GDM1 (cell line): ENCODE measurements at places on chromosomes 2 and 18.
A peak's percentile ranks its signal among the peaks of the same experiment; 100 is the strongest.

DNA sequence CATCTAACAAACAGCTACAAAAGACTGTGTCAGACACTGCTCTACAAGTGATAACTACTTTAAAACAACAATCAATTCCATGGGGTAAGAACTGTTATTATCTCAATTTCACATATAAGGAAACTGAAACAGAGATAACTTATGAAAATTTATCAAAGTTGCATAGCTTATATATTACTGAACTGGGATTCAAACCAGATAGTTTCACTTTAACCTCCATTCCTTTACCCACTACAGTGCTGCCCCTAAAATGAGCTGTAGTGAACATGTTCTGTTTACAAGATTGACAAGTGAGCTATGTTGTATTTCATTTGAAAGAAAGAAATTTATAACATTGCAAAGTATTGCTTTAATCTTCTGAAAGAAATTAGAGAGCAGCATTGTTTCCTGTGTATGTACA, 14.1 kb upstream of the GCG start:
- DNase-seq = no peak

DNA sequence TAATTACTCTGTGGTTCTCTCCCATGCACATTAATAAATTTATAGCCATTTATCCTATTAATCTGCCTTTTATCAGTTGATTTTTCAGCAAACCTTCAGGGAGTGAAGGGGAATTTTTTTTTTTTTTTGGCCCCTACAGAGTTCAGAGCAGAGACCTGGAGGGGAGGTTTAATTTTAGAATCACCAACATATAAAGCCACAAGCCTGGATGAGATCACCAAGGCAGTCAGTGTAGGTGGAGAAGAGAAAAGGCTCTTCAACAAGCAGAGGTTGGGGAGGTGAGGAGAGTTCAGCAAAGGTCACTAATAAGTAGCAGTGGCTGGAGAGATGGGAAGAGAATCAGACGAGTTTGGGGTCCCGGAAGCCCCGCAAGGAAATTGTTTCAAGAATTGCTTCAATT, 48.4 kb upstream of the SPTBN1 start:
- no peak for DNase-seq

GRCh38 chr2:111072220-111072871, 48.4 kb upstream of the BCL2L11 start:
- no peak for DNase-seq

- DNase-seq = no peak
These were observed 73.2 kb downstream of the ZNF532 start for GRCh38 chr18:58937887-58938267.

DNA sequence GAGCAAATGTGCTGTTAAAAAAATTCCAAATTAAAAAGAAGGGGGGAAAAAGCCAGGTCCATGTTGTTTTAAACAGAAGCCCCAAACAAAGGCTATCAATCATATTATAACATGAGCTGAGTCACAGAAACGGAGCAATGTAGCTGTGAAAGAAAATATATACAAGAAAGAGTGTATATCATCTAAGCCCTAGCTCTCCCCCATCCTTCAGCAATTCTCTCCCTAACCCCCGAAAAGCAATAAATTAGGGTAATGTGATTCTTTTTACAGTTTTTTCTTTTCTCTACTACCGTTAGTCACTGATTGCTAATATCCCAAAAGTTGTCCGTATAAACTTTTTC, 25.3 kb downstream of the FEZ2 start:
- no peak for DNase-seq

DNA sequence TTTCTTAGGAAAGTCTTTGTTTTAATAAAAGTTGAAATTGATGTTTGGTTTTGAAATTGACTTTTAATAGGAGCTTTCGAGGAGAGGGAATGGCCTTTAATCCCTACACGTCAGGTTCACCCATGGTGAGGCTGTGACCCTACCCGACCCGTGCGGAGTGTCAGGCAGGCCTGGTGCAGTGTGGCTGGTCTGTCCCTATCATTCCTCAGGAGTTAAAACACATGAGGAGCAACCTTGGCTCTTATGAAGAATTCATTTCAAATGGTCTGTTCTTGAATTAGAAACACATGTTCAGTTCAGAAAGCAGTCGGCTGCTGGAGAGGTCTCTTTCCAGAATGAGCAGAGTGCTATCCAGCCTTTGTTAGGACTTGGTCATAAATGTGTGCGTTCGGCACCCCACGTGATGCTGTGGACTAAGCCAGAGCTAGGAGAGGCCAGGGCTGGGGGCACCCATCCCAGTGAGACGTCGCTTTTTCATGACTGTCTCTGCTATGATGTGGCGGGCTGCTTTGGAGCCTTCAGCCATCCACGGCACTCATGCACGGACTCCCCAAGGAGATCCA, 54.7 kb downstream of the EMILIN2 start:
- no peak for DNase-seq

GRCh38 chr2:134657650-134658250, 61.0 kb downstream of the TMEM163 start:
- no peak for DNase-seq

DNA sequence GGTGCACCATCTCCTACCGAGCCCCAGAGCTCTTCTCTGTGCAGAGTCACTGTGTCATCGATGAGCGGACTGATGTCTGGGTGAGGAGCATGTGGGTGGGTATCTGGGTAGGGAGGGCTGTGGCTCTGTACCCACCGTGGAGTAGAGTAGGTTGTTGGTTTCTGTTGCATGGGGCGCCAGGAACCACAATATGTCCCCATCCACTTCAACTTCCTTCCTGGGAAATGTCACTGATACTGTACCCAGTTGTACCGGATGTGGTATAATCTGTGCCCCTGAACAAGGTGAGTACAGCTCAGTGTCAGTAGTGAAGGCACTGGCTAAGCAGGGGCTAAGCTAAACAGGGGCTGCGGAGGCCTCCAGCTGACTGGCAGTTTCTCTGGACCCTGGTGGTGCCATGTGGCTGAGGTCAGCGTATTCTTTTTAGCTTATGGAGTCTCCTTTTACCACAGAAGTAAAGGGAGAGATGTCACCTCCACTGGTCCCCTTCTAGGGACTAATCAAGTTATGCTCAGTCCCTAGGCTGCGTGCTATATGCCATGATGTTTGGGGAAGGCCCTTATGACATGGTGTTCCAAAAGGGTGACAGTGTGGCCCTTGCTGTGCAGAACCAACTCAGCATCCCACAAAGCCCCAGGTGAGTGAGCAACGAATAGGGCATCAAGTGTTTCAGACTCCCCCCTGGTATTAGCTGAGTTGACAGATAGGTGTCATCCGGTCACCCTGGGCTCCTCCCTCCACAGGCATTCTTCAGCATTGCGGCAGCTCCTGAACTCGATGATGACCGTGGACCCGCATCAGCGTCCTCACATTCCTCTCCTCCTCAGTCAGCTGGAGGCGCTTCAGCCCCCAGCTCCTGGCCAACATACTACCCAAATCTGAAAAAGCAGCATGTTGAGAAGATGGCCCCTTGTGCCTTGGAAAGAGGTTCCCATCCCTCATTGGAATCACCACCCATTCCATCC, 2.7 kb downstream of the STK16 start:
- no peak for DNase-seq

- no peak for DNase-seq
These were observed 17.0 kb downstream of the SNED1 start for GRCh38 chr2:241015439-241015838.

DNA sequence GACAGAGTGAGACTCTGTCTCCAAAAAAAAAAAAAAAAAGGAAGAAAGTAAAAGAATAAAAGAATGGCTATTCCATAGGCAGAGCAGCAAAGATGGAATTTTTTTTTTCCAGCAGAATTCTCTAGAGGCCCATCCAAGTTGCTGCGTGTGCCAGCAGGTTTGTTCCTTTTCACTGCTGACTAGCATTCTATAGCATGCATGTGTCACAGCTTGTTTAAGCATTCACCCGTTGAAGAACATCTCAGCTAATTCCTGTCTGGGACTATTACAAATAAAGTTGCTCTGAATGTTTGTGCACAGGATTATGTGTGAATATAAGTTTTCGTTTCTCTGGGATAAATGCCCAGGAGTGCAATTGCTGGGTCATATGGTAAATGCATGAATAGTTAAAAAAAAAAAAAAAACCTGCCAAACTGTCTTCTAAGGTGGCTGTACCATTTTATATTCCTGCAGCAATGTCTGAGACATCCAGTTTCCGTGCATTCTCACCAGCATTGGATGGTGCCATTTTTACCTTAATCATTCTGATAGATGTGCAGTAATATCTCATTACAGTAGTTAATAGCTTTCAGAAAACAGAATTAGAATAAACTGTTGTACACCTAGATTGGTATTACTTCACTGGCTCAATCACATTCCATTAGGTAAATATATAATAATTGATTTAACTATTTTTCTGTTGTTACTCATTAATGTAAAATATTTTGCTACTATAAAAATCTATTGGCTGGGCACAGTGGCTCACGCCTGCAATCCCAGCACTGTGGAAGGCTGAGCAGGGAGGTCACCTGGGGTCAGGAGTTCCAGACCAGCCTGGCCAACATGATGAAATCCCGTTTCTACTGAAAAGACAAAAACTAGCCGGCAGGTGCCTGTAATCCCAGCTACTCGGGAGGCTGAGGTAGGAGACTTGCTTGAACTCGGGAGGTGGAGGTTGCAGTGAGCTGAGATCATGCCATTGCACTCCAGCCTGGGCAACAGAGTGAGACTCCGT, 47.5 kb upstream of the ASAP2 start:
- DNase-seq = no peak

- peak; percentile 13 for DNase-seq
These were observed 289.2 kb downstream of the TNS1 start for GRCh38 chr2:217713395-217714286.

GRCh38 chr2:9145752-9146430, 60.7 kb upstream of the ASAP2 start:
- no peak for DNase-seq

DNA sequence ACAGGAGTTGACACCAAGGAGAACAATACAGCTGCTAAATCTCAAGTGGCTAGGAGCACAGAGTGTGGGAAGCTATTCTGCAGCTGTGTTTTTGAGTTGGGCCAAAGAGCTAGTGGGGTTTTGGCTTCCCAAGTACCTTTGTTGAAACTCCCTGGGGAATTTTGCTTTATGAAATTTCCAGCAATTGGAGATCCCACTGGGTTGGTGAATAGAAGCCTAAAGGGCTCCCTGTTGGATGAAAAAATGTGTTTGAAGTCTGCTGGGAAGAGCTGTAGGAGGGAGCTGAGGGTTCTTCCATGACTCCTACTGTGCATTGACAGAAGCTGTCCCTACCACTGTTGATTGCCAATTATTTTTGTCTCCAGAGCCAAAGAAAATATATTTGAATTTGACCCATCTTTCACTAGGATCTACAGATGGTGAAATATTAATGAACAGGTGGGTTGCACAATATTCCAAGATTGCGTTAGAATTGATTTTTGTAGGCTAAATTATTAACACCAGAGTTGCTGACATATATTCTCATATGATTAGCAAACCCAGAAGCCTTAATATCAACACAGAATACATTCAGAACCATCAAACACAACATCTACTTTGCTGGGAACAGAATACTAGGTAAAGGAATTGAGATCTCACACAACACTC, 95.4 kb upstream of the CYP1B1 start:
- no peak for DNase-seq

DNA sequence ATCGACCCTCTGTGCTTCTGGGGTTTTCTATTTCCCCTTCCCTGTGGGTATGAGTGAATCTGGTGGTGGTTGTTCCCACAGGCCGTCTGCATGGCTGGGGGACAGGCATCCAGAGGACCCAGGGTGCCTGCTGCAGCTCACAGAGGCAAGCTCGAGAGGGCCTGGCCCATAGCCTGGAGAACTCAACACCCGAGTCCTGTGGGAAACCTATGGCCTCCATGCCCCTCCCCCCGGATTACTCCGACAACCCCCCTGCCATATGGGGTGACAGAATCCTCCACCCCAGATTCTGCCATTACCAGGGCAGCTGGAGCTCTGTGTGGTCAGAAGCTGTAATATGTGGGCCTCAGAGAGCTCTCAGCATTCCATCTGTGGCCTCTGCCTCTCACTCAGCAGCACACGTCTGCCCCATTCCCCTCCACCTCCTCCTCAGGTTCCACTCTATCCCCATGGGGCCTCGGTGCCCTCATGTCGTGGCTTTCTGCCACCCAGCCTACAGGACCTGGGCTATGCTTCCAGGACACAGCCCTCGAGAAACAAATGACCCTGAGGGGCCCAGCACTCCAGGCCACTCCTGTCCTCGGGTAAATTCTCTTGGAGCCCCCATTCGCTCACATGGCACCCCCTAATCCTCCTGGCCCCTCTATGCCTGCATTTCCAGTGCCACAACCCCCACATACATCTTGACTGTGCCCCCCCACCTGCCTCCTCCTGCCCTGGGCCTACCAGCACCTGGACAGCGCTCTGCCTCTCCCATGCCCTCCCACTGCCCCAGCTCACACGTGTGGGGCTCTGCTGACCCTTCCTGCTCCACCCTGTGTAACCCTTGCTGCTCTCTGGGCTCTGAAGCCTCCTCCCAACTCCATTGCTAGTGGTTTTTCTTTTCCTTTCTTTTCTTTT, 3.6 kb downstream of the MZT2A start:
- DNase-seq = no peak

- DNase-seq = no peak
These were observed 132.8 kb downstream of the UPP2 start for GRCh38 chr2:158234497-158234896.

DNA sequence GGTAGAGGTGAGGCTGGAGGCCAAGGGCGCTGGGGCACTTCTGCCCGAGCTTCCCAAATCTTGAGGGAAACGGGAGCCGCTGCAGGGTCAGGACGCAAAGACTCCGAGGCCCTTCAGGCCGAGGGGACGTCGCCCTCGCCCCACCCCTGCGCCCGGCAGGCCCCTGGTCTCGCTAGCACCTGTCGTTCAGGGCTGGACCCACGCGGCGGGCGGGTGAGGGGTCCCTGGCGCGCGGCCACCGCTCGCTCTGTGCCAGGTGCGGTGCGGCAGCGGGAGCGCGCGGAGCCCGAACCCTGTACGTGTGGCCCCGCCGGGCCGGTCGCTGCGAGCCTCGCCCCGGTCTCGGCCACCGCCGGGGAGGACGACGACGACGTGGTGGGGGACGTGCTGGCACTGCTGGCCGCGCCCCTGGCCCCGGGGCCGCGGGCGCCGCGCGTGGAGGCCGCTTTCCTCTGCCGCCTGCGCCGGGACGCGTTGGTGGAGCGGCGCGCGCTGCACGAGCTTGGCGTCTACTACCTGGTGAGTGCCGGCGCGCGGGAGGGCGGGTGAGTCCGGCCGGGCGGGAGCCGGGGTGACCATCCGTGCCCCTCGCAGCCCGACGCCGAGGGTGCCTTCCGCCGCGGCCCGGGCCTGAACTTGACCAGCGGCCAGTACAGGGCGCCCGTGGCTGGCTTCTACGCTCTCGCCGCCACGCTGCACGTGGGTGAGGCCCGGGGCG, 4.9 kb downstream of the ERFE start:
- DNase-seq = no peak

DNA sequence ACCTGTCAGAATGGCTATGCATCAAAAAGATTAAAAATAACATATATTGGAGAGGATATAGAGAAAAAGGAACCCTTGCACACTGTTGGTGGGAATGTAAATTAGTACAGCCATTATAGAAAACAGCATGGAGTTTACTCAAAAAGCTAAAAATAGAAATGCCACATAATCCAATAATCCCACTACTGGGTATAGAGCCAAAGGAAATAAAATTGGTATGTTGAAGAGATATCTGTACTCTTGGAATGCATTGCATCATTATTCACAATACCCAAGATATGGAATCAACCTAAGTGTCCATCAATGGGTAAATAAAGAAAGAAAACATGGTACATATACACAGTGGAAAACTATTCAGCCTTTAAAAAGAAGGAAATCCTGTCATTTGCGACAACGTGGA, 77.2 kb downstream of the C1D start:
- DNase-seq = no peak
